GM03348 (cell line): ENCODE measurements at places on chromosomes 11 and 22.

DNA sequence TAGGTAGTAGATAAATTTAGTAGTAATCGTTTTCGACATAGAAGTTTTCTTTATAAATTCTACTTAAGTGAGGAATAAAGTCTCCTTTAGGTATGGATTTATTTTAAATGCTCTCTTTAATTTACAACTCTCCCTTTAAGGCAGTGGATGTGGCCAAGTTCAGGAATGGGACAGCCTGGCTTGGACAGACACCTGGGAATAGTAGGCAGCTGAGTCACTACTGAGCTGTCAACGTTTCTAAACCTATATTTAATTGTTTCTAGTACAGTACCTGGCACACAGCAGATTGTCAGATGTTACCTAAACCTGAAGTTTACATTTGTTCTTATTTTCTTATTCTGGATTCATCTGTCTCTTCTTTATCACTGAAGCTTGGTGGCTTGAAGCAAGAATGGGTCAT lies 85.1 kb downstream of the DEPDC5 start:
- DNase-seq = no peak

DNA sequence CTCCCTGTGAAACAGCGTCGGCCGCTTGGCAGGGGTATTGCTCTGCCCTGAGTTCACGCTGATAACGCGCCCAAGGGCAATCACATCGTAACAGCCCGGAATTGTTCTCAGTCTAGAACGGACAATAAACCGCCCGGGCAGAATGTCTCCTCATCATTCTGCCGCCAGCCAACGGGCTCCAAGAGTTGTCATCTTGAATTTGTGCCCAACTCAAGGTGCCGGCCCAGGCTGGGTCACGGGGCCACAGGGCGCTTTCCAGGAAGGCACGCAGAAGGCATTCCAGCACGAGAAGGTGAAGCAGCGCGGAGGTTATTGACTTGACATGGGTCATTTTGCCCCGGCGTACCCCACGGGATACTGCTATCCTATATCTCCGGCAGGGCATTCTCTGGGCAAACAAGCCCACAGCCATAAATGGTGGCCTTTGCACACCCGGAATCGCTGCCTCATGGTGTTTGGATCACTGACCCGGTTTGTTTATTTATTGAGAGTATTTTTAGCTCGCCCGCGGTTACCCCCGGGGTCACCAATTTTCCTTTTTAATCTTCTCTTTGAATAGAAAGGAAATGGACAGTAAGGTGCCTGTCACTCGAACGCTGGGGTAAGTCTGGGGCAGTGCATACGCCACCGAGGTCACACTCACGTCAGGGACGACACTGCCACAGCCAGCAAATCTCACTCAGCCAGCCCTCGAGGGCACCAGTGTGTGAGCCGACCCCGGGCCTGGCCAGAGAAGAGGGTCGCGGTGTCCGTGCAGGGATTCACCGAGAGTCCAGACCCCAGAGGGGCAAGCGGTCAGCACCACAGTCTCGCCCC lies 72.4 kb upstream of the FGF3 start:
- DNase-seq = no peak

GRCh38 chr11:44133335-44133946 lies 38.0 kb downstream of the EXT2 start:
- peak; percentile 61 for DNase-seq

GRCh38 chr22:50486561-50487289 lies at the start of gene MIOX:
Gene MIOX, plus strand, starts transcription at chr22:50486859. Its CDS starts 39 bp downstream, at chr22:50486898.
- no peak for DNase-seq

DNA sequence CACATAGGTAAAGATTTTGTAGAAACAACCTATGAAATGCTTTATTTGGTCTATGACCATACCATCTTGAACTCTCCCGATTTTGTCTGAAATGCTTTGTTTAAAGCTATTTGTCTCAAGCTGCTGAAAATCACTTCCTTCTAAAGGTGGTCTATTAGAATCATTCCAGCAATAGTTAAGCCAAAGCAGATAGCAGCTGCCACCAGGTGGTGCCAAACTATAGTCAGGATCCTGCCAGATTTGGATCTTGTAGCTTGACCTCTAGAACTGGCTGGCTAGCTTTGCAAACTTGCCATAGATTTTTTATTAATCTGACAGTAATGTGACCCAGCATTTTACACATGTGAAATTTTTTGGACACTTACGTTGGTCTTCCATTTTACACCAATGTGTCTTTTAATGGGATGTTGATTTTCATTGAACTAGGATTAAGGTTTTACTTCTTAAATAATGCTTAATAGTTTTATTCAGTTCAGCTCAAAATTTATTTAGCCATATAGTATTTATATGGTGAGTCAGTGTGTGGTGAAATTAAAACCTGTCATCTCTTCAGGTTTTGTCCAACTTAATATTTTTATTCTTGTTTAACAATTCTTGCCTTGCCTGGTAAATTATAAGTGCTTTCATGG lies 19.7 kb downstream of the CTR9 start:
- DNase-seq = peak; percentile 55

DNA sequence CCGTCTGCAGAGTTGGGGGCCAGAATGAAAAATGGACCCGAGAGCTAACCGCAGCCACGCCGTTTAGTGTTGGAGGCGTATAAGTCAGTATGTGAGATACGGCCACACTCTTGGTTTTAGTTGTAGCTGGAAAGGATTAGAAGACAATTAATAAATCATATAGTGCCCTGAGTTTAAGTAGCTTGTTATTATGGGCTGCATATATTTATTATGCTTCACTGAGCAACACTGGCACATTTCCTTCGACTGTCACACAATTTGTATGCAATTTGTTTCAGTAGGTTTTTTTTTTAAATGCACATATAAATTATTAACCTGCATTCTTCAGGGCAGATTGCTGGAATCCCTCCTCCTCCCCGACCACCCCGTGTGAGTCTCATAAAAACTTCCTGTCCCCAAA lies 56.9 kb downstream of the PKNOX2 start:
- no peak for DNase-seq

DNA sequence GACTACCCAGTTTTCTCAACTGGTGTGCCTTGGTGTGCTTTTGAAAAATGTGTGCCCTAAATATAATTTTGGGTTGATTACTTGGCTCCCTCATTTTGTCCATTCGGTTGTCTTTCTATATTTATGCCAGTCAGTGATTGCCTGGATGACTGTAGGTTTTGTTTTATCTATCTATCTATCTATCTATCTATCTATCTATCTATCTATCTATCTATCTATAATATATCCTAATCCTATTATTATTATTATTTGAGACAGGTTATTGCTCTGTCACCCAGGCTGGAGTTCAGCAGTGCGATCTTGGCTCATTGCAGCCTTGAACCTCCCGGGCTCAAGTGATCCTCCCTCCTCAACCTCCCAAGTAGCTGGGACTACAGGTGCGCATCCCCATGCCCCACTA lies 111.4 kb upstream of the GRK3 start:
- DNase-seq = no peak

GRCh38 chr22:26585104-26585790 lies 4.7 kb downstream of the TPST2 start:
- DNase-seq = peak; percentile 76

DNA sequence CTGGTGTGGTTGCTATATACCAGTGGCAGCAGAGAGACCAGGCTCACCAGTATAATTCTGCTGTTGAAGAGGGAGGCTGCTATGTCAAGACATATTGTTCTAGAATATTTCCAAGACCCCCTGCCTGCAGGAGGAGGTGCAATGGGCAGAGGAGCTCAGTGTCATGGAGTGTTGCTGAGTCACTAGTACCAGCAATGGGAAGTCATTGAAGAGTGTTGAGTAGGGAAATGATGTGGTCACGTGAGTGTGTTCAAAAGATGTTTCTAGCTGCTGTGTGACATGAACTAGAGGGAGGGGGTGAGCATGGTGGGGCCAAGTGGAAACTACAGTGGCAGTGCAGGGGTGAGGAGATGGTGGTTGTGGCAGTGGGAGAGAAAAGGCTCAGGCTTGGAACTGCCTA lies 76.3 kb upstream of the BIRC3 start:
- DNase-seq = peak; percentile 9

GRCh38 chr11:8223513-8223900 lies 40.2 kb downstream of the LMO1 start:
- DNase-seq = no peak

GRCh38 chr22:41021061-41021612 lies 70.0 kb downstream of the RBX1 start:
- no peak for DNase-seq

DNA sequence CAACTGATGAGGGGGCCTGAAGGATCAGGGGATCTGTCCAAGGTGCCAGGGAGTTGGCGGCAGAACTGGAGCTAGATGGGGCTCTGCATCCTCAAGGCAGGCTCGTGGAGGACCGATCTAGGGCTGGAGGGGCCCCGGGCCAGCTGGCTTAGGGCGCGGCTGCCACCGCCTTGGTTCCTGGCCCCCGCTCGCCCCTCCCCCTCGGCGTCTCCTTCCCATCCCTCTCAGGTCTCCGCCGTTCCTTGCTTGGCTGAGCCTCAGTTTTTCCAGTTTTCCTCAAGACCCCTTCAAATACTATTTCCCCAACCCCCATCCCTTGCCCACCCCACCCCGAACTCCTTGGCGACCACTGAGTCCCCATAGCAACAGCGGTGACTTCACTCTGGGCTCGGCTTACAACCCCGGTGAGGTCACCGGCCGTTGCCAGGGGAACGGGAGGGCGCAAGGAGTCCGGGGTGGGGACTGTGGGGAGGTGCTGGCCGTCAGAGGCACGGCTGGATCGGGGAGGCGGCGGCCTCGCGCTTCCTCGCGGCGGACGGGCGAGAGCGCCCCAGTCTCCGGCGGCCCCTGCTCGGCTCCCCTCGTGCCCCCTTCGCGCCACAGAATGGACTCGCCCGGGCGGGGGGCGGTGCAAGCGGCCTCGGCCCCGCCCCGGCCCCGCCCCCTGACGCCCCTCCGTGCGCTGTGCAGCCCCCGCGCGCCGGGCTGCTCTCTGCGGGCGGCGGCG lies 7.5 kb downstream of the FREY1 start:
- DNase-seq = peak; percentile 95

GRCh38 chr22:46087816-46088277 lies 62.5 kb upstream of the PPARA start:
- DNase-seq = peak; percentile 94

DNA sequence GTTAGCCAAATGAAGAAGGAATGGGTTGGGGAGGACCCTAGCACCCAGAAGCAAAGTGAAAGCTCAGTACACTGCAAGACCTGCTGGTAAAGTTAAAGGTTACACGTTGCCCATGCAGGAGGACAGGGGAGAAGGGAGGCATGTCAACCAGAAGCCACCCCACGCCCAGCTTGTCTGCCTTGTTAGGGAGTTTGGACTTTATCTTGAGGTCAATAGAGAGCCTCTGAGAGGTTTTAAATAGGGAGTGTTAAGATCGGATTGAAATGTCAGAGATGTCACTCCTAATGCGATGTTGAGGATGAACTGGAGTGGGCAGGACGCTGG lies 18.7 kb upstream of the PEX26 start:
- no peak for DNase-seq

DNA sequence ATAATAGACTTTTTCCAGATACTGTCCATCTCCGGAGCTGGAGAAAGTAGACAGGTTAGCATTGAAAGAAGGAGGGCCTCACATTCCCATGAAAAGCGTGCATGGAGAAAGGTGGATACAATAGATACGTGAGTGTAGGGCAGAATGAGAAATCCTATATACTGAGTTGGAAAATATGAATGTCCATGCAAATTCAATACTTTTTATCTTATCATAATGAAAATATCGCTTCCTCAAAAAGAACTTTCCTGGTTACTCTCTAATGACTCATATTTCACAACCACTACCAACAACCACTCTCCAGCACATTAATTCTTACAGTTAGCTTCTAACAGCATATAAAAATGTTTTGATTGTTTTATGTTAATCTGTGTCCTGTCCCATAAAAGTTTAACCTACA lies 22.0 kb upstream of the MS4A6A start:
- no peak for DNase-seq

GRCh38 chr22:33927752-33928151 lies 7.5 kb upstream of the LARGE1 start:
- no peak for DNase-seq

DNA sequence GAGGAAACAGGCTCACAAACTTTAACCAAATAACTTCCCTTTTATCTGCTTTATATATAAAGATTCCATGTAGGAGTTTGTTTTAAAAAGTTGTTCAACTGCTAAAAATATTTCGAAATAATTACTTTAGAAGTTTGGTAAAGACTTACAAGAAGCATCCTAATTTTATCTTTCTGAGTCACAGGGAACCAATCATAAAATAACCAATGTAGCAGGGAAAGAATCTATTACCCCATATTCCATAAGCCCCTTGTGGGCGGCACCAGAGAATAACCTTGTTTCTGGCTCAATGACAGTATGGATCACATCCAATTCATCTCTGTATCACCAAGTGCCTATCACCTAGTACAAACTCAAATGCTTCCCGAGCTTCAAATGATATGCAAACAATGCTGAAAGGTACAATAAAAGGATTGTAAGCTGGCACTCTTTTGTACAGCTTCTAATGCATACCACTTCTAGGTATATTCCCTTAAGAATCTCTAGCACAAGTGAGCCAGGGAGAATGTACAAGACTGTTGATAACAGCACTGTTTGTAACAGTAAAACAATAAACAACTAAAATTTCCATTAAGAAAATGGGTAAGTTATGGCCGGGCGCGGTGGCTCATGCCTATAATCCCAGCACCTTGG lies 158.4 kb downstream of the ATG16L2 start:
- peak; percentile 54 for DNase-seq

DNA sequence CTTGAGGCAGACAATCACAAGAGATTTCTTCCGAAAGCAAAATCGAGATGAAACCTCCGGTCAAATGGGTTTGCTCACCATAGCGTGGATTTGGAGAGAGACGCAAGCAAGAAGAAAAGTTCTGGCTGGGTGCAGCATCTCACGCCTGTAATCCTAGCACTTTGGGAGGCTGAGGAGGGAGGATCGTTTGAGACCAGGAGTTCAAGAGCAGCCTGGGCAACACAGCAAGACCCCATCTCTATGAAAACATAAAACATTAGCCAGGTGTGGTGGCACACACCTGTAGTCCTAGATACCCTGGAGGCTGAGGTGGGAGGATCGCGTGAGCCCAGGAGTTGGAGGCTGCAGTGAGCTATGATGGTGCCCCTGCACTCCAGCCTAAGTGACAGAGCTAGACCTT lies 24.4 kb downstream of the MN1 start:
- DNase-seq = no peak

DNA sequence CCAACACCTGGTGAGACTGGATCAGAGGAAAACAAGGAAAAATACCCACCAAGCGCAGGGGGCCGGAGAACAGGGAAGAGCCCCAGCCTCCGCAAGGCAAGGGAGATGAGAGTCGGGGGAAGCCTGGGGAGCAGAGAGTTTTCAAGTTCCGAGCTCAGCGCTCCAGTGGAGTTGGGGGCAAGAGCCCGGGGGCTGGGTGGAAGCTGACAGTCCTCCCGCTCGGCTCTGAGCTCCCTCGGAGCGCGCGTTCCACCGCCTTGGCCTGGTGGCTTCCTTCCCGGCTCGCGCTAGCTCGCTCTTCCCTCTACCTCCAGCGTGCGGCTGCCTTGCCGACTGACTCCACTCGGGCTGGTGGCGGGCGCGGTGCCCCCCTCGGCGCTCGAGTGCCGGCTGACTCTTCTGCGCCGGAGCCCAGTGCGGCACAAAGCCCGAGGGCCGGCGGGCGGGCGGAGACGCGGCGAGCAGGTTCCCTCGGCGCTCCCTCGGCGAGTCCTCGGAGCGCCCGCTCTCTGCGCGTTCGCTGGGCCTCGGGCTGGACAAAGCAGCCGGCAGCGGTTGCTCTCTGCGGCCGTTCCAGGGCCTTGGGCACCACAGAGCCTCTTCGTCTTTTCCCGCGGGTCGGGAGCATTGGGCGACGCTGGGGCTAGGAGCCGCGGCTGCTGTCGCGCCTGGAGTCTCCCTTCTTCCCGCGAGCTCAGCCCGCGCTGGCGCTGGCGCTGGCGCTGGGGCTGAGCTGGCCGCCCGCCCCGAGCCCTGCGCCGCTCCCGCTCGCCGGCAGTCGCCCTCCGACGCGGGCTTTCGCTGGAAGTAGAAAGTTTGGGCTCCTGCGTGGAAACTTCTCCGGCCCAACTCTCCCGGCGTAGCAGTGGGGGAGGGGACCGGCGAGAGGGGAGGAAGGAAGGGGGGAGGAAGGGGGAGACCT lies 1.0 kb downstream of the PAX6 start:
- DNase-seq = peak; percentile 80
